ENCODE measurements at places on chromosomes 7 and 10.

GRCh38 chr7:601595-602340 lies 82.1 kb upstream of the PDGFA start:
- DNase-seq, result no peak

- no peak for DNase-seq
Observed at GRCh38 chr10:112583236-112583939, 136.4 kb downstream of the VTI1A start.

DNA sequence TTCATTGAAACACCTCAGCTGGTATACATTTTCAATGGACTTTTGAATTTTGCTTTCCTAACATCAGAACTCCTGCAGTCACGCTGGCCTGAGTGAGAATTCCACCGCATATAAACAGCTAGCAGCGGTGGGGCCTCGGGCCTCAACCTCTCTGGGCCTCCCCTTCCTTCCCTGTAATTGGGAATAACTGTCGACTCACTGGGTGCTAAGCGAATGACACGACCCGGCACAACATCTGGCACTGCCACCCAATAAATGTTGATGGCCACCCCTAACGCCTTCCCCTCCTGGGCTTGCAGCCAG lies 670 bp downstream of the RCC1L start:
- no peak for DNase-seq

DNA sequence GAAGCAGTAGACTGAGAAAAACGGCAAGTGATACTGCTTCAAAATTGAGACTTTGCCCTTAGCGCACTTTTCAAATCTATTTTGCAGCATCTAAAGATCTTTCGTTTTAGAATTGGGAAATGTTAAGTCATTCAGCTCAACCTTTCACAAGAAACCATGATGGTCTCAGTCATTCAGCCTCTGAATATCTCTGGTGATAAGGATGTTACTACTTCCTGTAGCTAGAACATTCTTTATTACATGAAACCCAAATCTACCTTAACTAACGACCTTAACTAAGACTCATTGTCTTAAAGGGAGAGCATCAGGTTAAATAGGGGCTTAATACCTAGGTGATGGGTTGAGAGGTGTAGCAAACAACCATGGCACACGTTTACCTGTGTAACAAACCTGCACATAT lies 26.4 kb upstream of the AKR1B10 start:
- DNase-seq, result no peak

DNA sequence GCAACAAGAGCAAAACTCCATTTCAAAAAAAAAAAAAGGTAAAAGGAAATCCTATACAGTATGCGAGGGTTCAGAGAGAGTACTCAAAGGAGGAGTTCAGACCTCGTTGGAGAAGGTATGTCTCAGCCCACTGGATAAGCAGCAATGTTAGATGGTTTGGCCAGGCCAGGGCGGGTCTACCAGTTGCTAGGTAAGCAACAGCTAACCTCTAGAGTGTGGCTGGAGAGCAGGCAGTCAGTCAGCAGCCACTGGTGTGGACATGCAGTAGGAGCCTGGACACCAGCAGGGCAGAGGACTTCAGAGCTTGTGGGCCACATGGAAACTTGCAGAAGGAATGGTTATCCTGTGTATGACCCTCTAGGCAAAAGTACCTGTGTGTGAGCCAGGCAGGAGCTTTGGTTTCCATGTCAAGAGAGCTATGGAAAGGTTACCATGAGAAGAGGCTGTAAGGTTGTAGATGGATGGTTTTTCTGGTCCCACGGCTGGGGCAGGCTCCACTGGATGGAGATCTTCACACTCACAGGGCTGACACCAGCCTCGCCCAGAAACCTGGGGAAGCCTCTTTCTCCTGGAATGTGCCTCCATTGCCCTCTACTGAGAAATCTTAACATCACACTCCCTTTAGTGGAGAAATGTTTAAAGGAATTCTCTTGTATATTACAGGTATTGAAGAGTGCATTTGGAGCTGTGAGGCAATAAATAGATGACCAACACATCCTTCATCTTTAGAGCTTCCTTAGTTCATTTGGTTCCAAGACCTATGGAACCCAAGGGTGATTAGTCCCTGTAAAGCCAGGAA lies 63.6 kb downstream of the CCDC186 start:
- no peak for DNase-seq

DNA sequence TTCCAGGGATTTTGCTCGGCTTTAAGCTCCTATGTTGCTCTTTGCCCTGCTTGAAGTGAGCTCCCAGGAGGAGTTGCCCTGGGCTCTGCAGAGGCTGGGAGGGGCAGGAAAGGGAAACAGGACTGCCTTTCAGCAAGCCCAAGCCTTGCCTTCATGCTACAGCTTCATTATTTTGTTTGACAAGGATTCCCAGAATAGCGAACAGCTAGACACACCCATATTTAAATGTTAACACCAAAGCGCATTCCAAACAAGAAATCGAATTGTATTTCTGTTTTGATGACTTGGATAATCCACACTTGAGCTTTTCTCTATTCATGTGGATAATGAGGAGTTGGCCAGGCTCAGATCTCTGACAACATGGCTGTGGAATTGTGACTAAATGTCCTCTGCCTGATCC lies 6.3 kb downstream of the KIAA1217 start:
- DNase-seq, result no peak

- DNase-seq, result no peak
Observed at GRCh38 chr10:112131996-112132395, 51.6 kb downstream of the GPAM start.

All from NCI-H1694 treated with DMSO at 0.1 percent for 48 hours (cell line).